Smooth muscle cell of trachea (primary cell): ENCODE measurements at places on chromosomes 16 and 17. TPM values are rescaled to one million over a fixed set of nuclear protein-coding genes. Genes with fewer than 3 reads are reported as not detected.

CCL8 gene
- 1.2 TPM in 1 of 2 replicates, not detected in the other for total RNA-seq

WSCD1 gene
- under 0.01 and 0.15 TPM in 2 replicates for total RNA-seq

SLC4A1 gene
- total RNA-seq = not detected in 2 replicates

NACA2 gene
- total RNA-seq = not detected in 2 replicates
